ENCODE measurements at places on chromosomes 2 and 18. TPM values are rescaled to one million over a fixed set of nuclear protein-coding genes. Genes with fewer than 3 reads are reported as not detected.

The SPDYA gene
- total RNA-seq = 0.75 TPM

The ADRA2B gene
- total RNA-seq = not detected

The NT5DC4 gene
- total RNA-seq = 2.4 TPM

The ITPRIPL1 gene
- 11.7 TPM for total RNA-seq

All from HepG2 (cell line).